Motor neuron (in vitro differentiated cells): ENCODE measurements at places on chromosomes 16 and 17.

DNA sequence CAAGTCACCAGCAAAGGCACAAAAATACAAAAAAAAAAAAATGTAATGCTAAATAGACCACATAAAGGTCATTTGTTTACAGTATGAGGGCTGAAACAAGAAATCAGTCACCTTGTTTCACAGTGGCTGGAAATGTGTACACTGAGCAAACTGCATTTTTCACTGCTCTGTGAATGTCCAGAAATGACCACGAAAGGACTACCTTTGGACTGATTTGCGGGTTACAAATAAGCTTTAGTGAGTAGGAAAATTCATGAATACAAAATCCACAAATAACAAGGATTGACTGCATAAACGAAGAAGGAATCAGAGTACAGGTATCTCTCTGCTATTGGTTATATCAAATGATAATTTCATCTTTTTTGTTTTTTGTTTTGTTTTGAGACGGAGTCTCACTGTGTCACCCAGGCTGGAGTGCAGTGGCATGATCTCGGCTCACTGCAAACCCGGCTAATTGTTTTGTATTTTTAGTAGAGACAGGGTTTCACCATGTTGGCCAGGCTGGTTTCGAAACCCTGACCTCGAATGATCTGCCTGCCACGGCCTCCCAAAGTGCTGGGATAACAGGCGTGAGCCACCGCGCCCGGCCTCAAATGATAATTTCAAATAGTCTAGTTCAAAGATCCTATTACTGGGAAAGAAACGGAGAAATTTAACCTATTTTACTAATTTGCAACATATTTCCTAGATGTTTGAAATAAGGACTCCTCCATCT is 30.5 kb downstream of the CYTH1 start:
- ATAC-seq, result no peak

- no peak for ATAC-seq
Measured at GRCh38 chr17:74592087-74592990, at the start of gene CD300LD. CD300LD (minus strand) TSS chr17:74592283; CDS start chr17:74592202, 81 bp downstream.

GRCh38 chr17:17737961-17738894 is 57.0 kb downstream of the RAI1 start:
- peak; percentile 36 for ATAC-seq

DNA sequence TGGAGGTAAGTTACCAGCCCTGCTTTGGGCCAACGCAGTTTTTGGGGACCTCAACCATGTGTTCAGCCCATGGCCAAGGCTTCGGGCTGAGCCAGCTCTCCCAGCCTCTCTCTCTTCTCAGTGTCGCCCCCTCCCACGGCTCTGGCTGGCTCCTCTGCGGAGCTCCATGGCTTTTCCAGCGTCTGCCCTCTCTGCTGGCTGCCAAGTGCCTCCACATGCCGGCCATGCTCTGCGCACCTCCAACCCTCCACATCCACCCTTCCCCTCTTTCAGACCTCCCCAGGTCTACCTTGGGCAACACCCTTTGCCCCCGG is 23.2 kb downstream of the COTL1 start:
- no peak for ATAC-seq
